A549 treated with DMSO at 1 μM for 4 hours (cell line): ENCODE measurements at places on chromosomes 5 and 9. TPM values are rescaled to one million over a fixed set of nuclear protein-coding genes. Genes with fewer than 3 reads are reported as not detected.

Gene LIX1
- total RNA-seq, result not detected in 5 replicates

Gene POLR1E
- 37.3 to 46.5 TPM (median 44.1 TPM) in 5 replicates for total RNA-seq

Gene MLANA
- not detected in 5 replicates for total RNA-seq

Gene C9orf50
- 0.08 TPM in 1 of 5 replicates, not detected in the others for total RNA-seq

Gene CCNJL
- total RNA-seq, result 11.2 to 14.0 TPM (median 12.4 TPM) in 5 replicates

Gene TPRN
- 6.0 to 10.7 TPM (median 9.6 TPM) in 5 replicates for total RNA-seq

Gene GPR150
- total RNA-seq, result 0.08 to 0.14 TPM (median 0.14 TPM) in 4 of 5 replicates, not detected in the other

Gene IL31RA
- 1.5 to 1.9 TPM (median 1.7 TPM) in 5 replicates for total RNA-seq
